Bone marrow (tissue), 2 donors: ENCODE measurements at places on chromosomes 16 and 17.

- DNase-seq = no peak
Observed at GRCh38 chr17:78529251-78529650, 47.9 kb downstream of the DNAH17 start.

DNA sequence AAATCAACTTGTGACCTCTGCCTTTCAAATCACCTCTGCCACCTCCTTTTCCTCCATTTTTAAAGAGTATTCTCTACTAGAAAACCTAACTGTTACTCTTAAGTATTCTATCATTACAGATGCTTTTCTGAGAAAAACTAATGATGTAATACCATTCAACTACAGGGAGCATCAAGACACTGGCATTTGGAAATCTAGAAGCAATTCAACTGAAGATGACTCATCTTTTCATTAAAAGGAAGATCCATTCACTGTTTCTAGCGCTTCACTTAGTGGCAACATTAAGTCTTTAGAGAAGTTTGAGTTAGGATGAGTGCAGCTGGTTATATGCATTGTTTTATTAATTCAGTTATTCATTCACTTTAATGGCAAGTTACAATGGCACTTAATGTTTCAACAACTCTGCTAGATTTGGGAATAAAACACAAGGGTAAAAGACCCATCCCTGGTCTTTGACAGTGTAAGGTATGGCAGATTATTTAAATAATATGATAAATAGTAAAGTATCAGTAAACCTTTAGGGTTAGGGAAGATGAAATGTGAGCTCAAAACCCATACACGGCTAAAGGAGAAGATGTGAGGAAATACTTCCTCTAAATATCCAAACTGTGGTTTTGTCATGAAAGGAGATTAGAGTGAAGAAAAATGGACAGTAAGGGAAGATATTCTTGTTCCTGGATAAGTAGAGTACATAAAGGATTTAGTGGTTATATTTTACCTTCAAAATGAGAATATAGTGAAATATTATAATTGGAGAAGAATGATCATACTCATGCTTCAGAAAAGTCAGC lies 61.7 kb downstream of the KCNJ2 start:
- no peak for DNase-seq

- DNase-seq = no peak
Observed at GRCh38 chr16:89074803-89075688, 18.6 kb upstream of the ACSF3 start.

- no peak for DNase-seq
Observed at GRCh38 chr17:33696102-33696501, 403.0 kb upstream of the ASIC2 start.

DNA sequence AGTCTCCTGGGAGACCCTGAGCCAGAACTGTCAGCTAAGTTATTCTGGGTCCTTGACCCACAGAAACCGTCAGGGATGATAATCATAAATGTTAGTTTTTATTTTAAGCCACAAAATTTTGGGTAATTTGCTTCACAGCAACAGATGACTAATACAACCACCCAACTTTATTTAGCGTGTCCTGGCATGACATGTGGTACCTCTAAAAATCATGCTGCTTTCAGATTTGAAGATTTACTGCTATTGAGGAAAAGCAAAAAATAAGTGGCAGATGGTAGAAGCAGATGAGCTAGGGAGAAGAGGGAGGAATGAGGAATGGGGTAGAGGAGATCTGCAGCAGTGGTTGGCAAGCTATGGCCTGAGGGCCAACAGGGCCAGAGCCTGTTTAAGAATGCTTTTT lies 90.4 kb downstream of the TMEM100 start:
- no peak for DNase-seq

GRCh38 chr16:50900391-50900942 lies 158.6 kb downstream of the CYLD start:
- no peak for DNase-seq

DNA sequence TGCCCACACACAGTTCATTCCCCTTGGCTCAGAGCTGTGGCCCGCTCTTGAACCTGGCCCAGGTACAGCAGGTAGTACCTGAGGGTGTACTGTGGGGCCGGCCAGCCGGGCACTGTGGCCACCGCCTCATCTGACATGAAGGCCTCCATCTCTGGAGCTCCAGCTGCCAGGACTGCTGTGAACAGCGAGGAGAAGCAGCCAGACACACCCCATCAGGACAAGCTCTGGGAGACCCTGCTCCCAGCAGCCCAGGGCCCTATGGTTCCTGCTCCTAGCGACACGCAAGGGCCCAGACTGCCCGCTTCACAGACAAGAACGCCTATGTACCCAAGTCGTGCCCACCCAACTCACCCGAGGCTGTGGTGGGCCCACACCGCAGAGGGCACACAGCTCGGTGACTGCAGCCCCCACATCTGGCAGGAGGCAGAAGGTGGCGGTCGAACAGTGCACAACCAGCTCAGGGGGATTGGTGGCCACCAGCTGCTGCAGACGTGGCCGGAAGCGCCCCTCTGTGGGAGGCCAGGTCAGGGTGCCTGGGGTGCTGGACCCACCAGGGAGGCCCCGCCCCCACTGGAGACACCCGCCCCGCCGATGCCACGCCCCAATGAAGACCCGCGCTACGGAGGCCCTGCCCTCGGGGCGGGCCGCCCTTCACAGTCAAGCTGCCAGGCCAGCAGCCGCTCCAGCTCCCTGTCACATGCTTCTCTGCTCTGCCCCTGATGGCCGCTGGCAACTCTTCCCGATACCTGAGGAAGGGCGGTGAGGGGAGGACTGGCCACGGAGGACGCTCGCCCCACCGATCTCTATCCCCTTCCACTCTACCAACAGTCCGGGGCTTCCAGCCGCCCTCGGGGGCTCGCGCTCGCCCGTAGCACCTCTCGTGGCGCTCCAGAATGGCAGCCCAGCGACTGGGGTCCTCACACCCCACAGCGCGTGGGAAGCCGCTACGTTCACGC lies 1.1 kb upstream of the STUB1 start:
- peak; percentile 33 for DNase-seq

DNA sequence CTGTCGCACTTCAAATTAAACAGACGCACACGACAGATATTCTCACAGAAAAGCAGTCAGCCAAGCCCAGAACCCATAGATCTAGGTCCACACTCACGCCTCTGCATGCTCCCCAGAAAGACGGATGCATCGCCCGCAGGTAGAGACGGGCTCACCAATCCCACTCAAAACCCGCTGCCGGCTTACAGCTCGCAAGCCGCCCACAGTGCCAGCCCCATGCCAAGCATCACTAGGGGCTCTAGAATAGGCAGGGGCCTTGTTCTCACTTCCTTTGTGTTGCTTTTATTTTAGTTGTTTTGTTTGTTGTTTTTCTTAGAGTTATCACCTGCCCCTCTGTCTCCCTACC lies 336 bp upstream of the BMERB1 start:
- no peak for DNase-seq

- no peak for DNase-seq
Observed at GRCh38 chr16:50265716-50266336, 525 bp upstream of the ADCY7 start.

DNA sequence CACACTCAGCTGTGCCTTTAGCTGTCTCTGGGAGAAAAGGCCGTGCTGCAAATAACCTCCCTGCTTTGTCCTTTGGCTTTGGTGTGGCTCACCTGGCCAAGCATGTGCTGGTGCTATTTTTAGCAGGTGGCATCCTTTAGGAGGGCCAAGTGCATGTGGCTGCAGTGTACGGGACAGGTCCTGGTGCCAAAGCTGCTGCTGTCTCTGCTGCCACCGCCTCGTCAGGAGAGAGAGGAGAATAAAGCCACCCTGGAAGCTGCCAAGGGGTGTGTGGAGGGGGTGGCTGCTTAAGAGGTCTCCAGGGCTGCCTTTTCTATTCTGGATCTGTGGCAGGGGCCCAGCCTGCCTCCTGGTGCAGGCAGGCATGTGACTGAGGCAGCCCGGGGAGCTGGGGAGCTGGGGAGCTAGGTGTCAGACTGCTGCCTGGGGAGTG lies 6.2 kb downstream of the AKAP1 start:
- DNase-seq = no peak

GRCh38 chr17:12395733-12396354 lies 269.8 kb upstream of the MYOCD start:
- no peak for DNase-seq
